ENCODE measurements at places on chromosomes 1 and 21.

GRCh38 chr1:239805851-239806772 lies 285.6 kb upstream of the FMN2 start:
- no peak for DNase-seq

GRCh38 chr1:209505044-209505443 lies 78.5 kb upstream of the CAMK1G start:
- DNase-seq: no peak

DNA sequence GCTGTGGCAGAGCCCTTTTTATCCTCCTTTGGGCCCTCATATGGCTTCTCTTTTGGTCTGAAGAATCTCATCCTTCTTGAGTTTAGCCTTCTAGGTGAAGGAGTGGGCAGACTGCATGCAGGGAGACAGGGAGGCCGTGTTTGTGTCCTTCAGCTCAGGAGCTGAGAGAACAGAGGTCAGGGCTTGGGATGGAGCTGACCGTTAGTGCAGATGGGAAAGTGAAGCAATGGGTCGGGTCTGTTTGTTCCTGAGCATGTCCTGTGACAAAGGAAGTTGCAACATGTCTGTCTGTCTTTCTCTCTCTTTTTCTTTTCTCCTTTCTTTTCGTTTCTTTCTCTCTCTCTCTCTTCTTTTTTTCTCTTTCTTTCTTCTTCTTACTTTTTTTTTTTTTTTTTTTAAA lies 14.9 kb downstream of the MAPKAPK2 start:
- no peak for DNase-seq

DNA sequence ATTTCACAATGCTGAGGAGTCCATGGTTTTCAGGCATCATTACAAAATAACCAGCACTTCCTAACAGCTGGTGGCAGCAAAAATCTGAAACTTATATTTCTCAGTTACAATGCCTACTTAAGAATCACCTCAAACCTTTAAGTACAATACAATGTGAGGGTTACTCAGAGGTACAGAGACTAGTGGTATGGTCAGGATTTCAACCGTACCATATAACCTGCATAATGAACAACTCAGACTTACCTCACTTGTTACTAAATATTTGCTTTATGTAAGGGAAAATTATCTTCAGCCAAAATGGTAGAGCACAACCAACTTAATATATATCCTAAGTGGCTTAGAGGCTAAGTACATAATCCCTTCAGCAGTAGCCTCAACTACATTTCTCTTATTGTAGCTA lies 344.5 kb downstream of the SMYD3 start:
- DNase-seq: no peak

DNA sequence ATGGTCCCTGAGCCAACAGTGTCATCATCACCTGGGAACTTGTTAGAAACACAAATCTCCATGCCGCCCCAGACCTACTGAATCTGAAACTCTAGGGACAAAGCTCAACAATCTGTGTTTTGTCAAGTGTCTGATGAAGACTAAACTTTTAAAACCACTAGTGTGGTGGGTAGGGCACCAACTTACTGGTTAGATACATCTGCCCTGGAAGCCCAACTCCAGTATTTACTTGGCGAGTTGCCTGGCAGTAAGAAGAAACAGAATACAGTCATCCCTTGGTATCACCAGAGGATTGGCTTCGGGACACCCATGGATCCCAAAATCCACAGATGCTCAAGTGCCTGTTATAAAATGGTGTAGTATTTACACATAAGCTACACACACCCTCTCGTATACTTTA lies 367.9 kb upstream of the DUSP10 start:
- DNase-seq: no peak

GRCh38 chr1:236102611-236103010 lies 37.7 kb upstream of the NID1 start:
- DNase-seq: no peak

- no peak for DNase-seq
Observed at GRCh38 chr1:222732216-222733159, 4.5 kb upstream of the FAM177B start.

GRCh38 chr1:61254634-61255357 lies 172.4 kb downstream of the NFIA start:
- DNase-seq: no peak

DNA sequence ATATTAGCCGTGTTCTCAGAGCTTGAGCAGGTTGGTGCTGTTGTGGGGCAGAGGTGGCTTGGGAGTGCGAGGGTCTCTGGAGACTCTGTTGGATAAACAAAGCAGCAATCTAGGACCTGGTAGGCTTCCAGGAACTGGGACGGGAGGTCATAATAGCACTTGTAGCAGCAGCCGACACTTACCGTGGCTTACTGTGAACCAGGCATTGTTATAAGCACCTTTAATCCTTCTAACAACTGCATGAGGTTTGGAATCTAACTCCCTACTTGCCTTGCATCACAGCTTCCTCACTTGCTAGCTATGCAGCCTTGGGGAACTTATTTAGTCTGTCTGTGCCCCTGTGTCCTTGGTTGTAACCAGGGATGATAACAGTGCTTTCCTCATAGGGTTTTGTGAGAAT lies 94.9 kb downstream of the NAV1 start:
- no peak for DNase-seq

DNA sequence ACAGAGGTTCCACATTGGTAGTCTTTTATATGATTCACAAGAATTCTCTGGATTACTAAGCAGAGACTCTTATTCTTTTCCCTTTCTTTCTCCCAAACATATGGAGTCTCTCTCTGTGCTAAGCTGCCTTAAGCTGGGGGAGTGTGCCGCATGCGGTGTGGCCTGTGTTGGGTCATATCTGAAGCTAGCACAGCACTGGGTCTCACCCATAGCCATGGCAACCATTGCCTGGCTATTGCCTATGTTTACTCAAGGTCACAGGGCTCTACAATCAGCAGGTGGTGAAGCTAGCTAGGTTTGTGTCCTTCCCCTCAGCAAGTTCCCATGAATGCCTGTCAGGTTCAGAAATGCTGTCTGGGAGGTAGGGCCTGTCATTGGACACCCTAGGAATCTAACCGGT lies 73.6 kb upstream of the ZRANB2 start:
- DNase-seq: no peak

- DNase-seq: no peak
Observed at GRCh38 chr1:81590171-81590570, 210.6 kb upstream of the ADGRL2 start.

DNA sequence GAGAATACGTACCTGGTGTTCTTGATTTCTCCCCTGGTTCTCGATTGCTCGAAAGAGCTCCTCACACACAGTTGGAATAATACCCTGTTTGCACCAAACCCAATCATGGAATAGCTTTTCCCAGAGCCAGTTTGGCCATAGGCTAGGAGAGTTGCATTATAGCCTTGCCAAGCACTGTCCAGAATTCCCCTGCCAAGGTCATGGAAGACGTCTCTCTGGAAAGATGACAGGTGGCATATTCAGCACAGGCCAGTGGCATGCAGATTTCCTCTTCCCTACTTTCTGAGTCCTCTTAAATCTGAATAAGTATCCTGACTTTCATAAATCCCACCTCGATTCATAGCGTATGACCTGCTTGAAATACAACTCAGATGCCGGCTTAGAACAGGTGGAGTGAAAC lies 96.5 kb downstream of the SCCPDH start:
- no peak for DNase-seq

GRCh38 chr21:23356905-23357304 lies 2250.4 kb downstream of the MRPL39 start:
- DNase-seq: no peak

GRCh38 chr1:230077436-230078213 lies 10.6 kb downstream of the GALNT2 start:
- no peak for DNase-seq

GRCh38 chr1:175717610-175718540 lies 25.5 kb downstream of the TNR start:
- DNase-seq: no peak

DNA sequence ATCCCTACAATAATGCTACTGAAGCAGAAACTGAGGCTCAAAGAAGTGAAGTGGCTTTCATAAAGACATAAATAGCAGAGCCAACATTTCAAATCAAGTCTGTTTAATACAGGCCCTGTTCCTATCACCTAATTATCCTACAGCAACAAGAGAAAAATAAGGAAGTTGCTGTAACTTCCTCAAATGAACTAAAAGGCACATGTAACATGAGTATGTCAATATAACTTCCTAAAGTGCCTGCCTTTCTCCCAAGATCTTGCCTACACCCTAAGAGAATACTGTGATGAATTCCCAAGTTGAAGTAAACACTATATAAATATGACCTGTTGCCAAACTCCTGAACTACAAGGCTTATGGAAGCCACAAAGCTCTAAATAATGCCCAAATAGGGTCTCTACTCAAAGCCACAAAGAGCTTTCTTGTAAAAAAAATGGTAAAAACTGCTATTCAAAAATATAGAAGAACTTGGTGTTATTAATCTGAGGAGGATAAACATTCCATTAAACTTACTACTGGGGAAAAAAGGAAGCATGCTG lies 8.6 kb downstream of the BEND5 start:
- DNase-seq: no peak

DNA sequence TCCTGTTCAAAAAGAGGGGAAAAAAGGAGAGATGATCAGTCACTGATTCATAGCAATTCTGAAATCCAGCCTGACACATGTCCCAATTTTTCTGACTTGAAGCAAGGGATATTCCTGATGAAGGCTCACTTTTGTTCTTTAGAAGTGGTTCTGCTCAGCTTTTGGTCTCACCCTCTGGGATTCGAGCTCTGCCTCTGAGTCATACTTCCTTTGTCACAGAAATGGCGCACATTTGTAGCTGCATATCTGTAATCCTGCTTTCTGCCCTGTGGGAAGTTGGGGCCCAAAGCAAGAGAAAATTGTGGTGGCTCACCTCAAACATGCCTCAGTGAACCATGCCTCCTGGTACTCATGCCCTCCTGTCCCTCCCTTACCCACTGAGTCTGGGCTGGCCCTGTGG lies 22.3 kb upstream of the FAM78B start:
- no peak for DNase-seq

- DNase-seq: no peak
Observed at GRCh38 chr21:46078322-46078977, 19.5 kb upstream of the COL6A2 start.

GRCh38 chr1:183363972-183364371 lies 54.2 kb downstream of the NMNAT2 start:
- no peak for DNase-seq

- DNase-seq: peak; percentile 57
Observed at GRCh38 chr1:216119600-216119999, 303.6 kb downstream of the USH2A start.

GRCh38 chr21:40386294-40386911 lies 460.6 kb downstream of the DSCAM start:
- DNase-seq: no peak

GRCh38 chr1:224333939-224334786 lies 4.2 kb upstream of the NVL start:
- DNase-seq: peak; percentile 26

DNA sequence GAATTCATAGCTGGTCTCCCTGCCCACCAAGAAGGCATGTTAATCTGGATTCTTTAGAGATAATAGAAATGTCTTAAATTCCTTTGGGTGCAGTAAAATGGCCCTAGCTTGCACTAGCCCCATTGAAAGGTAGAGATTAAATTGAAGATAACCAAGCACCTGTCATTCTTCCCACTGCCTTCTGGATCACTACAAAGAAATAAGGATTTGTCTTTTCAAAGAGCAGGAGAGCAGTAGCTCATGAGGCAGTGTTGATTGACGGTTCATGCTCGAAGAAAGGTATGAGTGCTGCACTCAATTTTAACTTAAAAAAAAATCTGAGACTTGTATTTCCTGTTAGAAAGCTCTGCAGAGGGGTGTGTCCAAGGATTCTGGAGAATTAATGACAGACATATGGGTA lies 74.9 kb upstream of the F3 start:
- DNase-seq: no peak

GRCh38 chr21:41133874-41134522 lies 34.0 kb upstream of the BACE2 start:
- peak; percentile 73 for DNase-seq

GRCh38 chr1:17799642-17800041 lies 44.5 kb downstream of the ACTL8 start:
- DNase-seq: no peak

DNA sequence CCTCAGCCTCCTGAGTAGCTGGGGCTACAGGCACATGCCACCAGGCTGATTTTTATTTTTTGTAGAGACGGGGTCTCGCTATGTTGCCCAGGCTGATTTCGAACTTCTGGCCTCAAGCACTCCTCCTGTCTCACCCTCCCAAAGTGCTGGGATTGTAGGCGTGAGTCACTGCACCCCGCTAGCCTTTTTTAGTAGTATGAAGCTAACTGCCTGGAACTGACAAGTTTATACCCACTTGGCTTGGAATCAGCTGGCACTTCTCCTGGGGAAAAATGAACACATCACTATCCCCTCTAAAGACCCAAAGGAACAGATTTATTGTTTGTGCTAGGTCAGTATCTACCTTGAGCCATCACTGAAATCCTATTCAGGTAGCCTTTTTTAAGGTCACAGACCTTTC lies 19.0 kb downstream of the TMEM63A start:
- DNase-seq: no peak

DNA sequence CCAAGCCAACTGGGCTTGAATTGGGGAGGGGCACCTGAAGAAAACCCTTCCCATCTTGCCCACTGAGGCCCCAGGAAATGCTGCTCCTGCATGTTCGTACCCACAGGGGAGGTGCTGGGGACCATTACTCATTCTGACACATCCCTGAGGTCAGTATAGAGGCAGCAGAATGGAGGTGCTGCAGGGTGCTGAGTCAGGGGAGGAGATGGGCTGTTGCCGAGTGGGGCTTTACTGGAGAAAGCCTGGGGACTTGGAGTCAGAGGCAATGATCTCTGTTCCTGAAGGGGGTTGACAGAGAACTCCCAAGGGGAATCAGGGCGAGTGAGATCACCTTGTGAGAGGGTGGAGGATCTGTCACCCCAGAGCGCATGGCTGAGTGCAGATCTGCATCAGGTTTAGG lies 40.2 kb upstream of the KCNA10 start:
- DNase-seq: no peak

DNA sequence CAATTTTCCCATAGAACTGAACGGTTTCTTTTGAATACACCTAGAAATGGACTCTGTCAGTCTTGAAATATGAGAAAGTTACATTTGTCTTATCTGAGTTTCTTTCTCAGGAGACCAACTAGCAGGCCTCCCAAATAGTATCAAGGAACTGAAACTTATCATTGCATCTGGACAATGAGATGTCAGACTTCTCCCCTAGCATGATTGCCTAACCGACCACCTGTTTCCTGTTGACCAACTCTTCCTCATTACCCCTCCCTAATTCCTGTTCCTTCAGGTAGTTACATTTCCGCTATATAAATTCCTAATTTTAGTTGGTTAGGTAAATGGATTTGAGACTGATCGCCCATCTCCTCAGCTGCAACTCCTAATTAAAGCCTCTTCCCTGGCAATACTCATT lies 1587.3 kb downstream of the NCAM2 start:
- no peak for DNase-seq

GRCh38 chr21:18157406-18157805 lies 87.2 kb upstream of the CHODL start:
- DNase-seq: no peak

GRCh38 chr1:233244183-233244582 lies 51.3 kb downstream of the PCNX2 start:
- DNase-seq: no peak
